ENCODE measurements at places on chromosomes 1 and 21.

DNA sequence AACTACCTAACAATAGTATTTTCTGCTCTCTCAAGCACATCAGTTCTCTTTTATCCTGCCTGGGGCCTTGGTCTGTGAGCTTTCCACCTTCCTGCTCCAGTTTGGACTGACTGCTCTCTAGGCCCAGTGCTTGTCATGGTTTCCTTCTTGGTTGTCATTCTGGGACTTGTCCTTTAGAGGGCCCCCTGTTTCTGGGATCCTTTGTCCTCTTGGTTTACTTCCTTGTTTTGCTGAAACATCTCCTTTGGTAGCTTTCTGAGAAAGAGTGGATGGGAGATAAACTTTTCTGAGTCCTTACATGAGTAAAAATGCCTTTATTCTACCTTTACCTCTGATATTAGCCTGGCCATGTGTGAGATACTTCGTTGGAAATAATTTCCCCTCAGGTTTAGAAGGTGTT lies 4.7 kb downstream of the SLC1A7 start:
- DNase-seq, result no peak

DNA sequence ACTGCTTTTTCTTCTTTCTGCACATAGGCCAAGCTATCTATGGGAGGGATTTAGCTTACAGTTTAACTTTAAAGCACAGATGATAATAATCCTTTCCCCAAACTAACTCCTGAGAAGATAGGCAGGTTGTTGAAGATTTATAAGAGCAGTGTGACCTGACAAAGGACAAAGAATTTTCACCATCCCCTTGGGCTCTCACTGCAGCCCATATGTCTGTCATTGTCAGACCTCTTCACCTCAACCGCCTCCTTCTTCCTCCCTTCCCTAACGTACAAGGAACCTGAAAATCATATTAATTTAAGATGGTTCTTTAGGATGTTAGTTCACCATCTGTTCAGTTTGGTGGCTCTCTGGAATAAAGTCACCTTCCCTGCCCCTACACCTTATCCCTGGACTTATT lies 5.0 kb downstream of the RNU1-2 start:
- no peak for DNase-seq

DNA sequence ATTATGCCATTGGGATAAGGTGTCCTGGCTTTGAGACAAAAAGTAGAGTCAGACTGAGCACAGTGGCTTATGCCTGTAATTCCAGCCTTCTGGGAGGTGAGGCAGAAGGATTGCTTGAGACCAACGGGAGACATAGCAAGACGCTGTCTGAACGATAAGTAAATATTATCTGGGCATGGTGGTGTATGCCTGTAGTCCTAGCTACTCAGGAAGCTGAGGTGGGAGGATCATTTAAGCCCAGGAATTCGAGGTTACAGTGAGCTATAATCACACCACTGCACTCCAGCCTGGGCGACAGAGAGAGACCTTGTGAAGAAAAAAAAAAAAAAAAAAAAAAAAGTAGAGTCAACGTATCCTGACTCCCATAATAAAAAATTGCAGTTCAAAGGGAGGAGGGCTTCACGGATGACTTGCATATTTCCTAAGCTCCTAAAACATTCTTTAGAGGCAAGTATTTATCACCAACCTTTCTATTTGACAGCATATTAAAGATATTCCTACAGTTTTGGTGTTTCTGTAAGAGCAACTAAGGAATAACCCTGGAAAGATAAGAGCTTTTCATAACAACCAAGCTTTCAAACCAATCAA lies 141.2 kb downstream of the SLC44A5 start:
- DNase-seq, result no peak

DNA sequence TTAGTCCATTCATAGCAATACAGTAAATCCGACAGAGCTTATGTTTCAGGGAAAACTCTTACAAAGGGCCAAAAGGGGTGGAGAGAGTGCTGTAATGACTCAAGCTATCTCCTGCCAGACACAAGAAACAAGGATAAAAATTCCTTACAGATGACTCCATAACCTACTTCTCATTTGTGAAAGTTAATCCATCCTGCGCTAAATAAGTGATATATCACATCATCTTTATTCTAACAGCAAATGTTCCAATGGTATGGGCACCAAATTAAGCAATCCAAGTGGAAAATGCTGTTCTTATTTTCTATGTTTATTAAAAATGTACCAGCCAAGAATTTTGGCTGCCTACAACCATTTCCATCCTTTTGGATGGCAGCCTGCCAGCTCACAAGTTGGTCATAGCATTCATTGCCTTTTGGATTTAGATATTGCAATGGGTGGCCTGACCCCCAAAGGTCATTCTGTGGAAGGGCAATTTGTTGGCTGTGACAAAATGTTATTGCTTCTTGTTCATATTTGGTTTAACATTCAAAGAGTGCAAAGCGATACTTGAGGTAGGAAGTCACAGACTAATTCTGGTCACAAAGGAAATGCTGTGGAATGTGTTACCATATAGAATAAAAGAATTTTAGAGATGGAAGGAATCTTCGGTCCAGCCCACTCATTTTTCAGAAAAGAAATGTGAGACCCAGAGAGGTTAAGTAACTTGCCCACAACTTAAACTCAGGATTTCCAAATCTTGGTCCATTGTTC lies 2.8 kb upstream of the ENAH start:
- no peak for DNase-seq

GRCh38 chr1:163875200-163875926 lies 553.6 kb downstream of the NUF2 start:
- no peak for DNase-seq

- no peak for DNase-seq
Measured at GRCh38 chr1:79207331-79207730, 200.8 kb upstream of the ADGRL4 start.

DNA sequence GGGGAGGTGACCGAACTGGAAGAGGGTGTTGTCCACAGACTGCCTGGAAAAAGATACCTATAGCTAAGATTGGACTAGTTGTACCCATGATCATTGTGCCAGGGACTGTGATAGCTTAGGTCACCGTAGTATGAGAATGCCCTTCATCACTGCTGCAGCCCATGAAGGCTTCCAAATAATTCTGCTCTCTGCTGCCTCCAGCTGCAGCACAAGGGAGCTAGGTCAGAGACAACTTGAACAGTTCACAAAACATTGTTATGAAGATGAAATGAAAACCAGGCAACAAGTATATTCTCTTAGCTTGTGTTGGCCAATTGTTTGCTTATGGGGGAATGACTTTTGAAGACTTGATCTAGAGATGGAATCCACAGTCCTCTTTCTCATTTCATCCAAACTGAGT lies 246.7 kb downstream of the MRPL39 start:
- no peak for DNase-seq

DNA sequence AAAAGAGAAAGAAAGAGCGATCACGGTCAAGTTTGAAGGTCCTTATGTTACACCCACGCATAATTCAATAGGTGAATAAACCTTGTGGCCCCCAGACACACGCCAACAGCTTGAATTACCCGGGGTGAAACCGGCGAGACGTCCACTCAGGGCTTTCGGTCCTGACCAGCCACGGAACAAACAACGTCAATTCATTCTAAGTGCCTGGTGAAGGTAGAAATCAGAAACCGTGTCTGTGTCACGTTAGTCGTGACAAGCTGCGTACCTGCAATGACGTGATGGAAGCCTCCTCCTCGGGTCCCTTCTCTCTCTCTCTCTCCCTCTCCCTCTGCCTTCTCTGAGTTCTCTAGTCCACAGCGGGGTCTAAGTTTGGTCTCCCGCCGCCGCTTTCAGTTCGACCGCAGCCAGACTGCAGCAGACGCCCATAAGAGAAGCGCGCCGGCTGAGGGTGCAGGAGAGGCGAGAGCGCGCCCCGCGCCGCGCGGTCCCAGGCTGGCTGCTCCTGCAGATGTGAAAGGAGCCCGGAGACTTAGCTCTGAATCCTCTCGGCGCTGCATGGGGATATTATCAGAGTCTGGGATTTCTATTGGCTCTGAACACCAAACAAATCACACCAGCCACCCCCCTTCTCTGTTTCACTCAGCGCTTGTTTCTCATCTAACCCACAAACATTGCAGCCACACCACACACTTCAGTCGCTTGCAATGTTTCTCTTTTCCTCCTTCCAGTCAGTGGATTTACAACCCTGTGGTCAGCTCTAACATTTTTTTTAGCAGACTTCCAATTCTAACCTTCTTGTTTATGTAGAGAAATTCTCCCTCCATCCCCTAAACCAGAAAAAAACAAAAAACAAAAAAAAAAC lies at the start of gene GREM2:
Gene GREM2 (minus strand): TSS at position 537 of the 862 bp plus-strand sequence. CDS start 118,680 bp downstream, outside the sequence.
- no peak for DNase-seq

GRCh38 chr1:160724465-160725242 lies 13.0 kb upstream of the CD48 start:
- DNase-seq, result no peak

DNA sequence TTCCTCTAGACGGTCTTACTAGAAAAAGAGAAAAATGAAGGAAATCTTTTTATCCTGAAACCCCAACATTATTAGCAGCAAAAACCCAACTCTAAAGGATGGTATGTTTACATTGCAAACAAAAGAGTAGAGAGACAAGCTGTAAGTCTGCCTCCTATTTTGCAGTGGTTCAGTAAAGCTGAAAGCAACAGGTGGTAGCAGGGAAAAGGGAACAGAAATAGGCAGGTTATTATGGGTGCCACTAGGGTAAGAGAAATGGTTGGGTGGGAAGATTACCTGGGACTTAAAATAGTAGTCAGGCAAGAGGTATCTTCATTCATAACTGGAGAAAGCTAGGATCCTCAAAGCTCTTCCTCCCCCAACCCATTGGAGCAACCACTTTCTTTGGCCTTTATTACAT lies 13.7 kb downstream of the CLSPN start:
- DNase-seq, result no peak

- DNase-seq, result no peak
Measured at GRCh38 chr1:228735871-228736586, 750 bp downstream of the RHOU start.

DNA sequence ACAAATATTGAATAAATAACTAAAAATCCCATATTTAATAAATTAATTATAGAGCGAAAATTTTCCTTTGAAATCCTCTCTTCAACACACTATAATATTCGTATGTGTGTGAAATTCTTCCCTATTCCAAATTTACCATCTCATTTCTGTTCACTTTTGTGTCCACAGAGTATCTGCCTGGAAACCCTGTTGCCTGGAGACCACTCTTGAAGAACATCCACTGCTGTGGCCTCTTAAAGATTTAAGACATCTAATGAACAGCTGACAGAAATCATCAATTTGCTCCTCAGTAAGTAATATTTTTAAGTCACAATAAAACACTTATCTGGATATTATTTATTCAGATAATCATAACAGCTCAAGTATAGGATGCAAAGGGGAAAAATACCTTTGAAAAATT lies 69.7 kb downstream of the CYYR1 start:
- DNase-seq, result no peak

GRCh38 chr1:119046429-119046784 lies 58.3 kb upstream of the TBX15 start:
- DNase-seq, result no peak

DNA sequence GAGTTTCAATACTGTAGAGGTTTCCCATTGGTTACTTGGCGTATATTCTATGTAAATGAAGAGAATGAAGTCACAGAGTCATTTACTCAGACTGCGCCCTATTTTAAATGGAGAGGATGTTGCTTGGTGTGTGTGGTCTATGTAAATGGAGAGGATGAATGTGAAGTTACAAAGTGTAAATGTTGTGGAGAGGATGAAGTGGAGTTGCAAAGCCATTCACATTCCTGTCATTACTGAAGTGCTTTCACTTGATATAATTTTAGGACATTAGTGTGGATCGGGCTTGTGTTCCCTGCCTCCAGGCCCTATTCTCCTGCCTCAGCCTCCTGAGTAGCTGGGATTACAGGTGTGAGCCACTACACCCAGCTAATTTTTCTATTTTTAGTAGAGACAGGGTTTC lies 99.4 kb upstream of the CACYBP start:
- DNase-seq, result no peak

GRCh38 chr21:14903172-14903865 lies 161.5 kb downstream of the NRIP1 start:
- no peak for DNase-seq

GRCh38 chr21:15472108-15473040 lies 257.4 kb upstream of the USP25 start:
- DNase-seq, result no peak

GRCh38 chr1:7616076-7616832 lies 154.8 kb upstream of the VAMP3 start:
- no peak for DNase-seq

DNA sequence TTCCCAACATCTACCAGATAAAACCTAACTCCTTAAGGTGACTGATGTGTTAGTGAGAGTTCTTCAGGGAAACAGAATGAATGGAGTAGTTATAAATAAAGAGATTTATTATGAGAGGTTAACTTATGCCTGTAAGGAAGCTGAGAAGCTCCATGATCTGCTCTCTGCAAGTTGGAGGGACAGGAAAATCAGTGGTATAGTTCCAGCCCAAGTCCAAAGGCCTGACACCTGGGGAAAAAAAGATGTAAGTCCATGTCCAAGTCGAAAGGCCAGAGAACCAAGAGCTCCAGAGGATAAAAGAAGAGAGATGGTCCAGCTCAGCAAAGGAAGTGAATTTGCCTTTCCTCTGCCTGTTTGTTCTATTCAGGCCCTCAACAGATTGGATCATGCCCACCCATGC lies 27.1 kb downstream of the KRTAP24-1 start:
- no peak for DNase-seq

GRCh38 chr1:3282186-3282585 lies 172.3 kb upstream of the ARHGEF16 start:
- no peak for DNase-seq

DNA sequence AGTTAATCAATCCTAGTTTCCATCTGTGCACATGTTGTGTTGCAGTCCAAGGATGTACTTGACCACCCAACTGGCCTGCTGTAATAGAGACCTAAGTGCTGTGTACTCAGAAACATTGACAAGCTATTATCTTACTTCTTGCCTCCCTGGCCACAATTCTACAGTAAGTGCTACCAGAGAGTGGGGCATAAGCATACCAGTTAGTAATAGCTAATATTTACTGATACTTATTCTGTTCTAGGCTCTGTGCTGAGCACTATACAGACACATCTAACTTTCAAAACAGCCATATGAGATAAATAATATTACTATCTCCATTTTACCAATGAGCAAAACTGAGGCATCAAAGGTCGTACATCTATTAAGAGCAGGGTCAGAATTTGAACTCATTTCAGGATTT lies 49.5 kb upstream of the NPL start:
- no peak for DNase-seq

DNA sequence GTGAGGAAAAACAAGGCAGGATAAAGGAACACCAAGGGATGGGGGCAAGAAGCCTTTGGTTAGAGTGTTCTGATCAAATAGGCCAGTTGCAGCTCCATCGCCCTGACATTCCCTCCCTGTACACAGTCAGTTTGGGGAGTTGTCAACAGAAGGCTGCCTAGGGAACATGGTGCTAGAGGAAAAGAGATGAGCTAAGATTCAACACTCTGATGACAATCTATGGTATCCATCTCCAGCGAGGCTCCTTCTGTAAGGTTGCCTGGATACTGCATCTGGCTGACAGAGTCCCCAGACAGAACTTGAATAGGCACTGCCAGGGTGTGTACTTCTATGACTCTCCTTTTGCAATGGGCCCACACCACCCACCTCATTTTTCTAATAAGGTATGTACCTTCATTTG lies 11.2 kb upstream of the SLAMF9 start:
- DNase-seq, result no peak

DNA sequence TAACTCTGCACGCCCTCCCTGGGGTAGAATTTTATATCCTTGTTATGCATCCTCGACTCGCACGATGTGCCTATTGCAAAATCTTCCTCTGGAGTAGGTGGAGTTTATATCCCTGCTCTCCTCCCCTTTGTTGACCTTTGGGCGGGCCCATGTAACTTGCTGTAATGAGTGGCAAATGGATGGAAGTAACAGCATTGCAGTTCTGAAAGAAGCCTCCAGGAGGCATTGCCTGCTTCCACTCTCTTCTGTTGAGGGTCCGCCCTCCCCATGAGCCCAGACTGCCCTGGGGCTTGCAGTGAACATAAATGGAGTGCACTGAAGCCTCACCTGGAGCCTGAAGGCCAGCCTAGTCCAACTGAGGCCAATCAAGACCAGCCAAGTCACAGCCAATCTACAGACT lies 62.2 kb upstream of the GRIK3 start:
- DNase-seq, result no peak

Measured in NCI-H1930 (cell line).